ENCODE measurements at places on chromosomes 1 and 21. TPM values are rescaled to one million over a fixed set of nuclear protein-coding genes. Genes with fewer than 3 reads are reported as not detected.

CNR2 gene
- total RNA-seq = not detected

RABIF gene
- 6.5 TPM for total RNA-seq

CELA2A gene
- not detected for total RNA-seq

B3GALNT2 gene
- 27.6 TPM for total RNA-seq

KCNE2 gene
- total RNA-seq = 0.92 TPM

CD5L gene
- not detected for total RNA-seq

FAM72C gene
- 2.0 TPM for total RNA-seq

AGPAT3 gene
- total RNA-seq = 71.0 TPM

MTARC1 gene
- total RNA-seq = 10.8 TPM

CFAP74 gene
- total RNA-seq = 0.18 TPM

TNFRSF25 gene
- total RNA-seq = 38.9 TPM

ICOSLG gene
- total RNA-seq = 3.8 TPM

PLA2G2E gene
- not detected for total RNA-seq

FCAMR gene
- not detected for total RNA-seq

CELA3A gene
- not detected for total RNA-seq

PROK1 gene
- total RNA-seq = 0.95 TPM

ESRRG gene
- total RNA-seq = 12.7 TPM

Data from mesothelial cell of epicardium (in vitro differentiated cells).